NCI-H1694 (cell line): ENCODE measurements at places on chromosomes 1 and 21.

GRCh38 chr1:157496121-157496526 lies 56.2 kb downstream of the FCRL5 start:
- DNase-seq: peak; percentile 31

DNA sequence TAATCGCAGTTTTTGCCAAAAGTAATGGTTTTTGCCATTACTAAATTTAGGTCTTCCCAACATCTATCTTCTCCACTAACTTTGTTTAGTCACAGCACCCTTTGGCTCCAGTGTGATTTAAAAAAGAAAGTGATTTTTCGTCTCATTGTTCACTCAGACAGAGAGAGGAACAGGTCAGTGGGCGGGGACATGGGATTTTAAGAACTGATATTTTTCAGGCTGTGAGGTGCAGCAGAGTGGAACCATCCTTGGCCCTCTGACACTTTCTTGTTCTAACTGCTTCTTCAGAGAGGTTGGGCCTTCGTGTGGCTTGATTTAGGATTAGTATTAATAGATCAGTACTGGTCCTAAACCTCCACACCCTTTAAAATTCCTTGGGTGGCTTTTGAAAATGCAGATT lies 38.8 kb downstream of the CASQ2 start:
- no peak for DNase-seq

DNA sequence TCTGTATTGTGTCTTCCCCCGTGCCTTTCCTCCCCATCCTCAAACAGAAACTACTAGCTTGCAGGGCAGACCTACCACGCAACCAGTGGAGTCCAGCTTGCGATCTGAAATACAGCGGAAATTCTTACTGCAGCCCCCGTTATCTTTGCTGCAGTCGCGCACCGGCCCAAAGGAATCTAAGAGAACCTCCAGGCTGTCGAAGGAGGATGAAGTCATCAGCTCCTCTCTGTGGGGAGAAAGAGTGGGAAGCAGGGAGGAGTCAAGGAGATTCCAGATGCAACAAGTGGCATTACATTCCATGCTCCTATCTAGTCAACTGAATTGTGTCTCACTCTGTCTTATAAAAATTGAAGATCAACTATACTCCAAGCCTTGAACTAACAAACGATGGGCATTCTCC lies 206.9 kb downstream of the ASTN1 start:
- DNase-seq: no peak

DNA sequence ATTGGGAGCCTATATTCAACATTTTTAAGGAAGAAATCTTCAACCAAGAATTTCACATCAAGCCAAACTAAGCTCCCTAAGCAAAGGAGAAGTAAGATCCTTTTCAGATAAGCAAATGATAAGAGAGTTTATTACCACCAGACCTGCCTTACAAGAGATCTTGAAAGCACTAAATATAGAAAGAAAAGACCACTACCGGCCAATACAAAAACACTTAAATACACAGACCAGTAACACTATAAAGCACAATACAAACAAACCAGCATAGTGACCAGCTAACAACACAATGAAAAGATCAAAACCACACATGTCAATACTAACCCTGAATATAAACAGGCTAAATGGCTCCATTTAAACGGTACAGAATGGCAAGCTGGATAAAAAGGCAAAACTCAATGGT lies 165.4 kb downstream of the MRPL39 start:
- DNase-seq: no peak

- DNase-seq: peak; percentile 34
These were observed 41.0 kb downstream of the BRINP3 start for GRCh38 chr1:190436615-190437014.

- no peak for DNase-seq
These were observed 47.1 kb downstream of the WNT9A start for GRCh38 chr1:227900571-227901051.
